ENCODE measurements at places on chromosomes 3 and 15.

GRCh38 chr3:62229908-62230307 is 143.4 kb downstream of the FEZF2 start:
- no peak for DNase-seq

DNA sequence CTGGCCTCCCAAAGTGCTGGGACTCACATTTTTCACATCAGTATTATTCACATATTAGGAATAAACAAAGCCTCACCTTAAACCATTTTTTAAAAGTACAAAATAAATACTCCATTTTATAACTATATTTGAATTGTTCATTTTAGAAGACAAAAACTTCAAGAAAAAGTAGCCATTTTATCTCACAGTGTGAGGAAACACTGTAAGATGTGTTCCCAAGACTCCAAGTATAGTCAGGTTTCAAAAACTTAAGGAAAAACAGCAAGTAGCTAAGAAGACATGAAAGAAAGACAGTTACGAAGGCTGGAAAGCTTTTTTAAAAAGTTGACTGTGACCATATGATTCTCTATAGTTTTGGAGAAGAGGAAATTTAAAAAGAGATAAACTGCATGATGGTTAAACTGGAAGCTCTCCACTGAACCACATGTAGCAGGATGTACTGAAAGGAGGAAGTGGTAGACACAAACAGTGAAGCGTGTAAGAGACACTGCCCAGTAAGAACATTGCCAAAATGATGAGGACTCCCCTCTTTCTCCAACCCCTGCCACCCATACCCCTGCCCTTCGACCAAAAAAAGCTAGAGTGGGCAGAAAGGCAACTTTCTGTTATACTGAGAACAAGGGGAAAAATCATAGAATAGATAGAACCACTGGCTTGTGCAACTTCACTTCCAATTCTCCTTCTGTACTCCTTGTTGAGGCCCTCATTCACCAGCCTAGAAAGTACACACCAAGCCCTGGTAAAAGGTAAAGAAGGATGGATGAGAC is 6.2 kb upstream of the TMF1 start:
- DNase-seq, result no peak

DNA sequence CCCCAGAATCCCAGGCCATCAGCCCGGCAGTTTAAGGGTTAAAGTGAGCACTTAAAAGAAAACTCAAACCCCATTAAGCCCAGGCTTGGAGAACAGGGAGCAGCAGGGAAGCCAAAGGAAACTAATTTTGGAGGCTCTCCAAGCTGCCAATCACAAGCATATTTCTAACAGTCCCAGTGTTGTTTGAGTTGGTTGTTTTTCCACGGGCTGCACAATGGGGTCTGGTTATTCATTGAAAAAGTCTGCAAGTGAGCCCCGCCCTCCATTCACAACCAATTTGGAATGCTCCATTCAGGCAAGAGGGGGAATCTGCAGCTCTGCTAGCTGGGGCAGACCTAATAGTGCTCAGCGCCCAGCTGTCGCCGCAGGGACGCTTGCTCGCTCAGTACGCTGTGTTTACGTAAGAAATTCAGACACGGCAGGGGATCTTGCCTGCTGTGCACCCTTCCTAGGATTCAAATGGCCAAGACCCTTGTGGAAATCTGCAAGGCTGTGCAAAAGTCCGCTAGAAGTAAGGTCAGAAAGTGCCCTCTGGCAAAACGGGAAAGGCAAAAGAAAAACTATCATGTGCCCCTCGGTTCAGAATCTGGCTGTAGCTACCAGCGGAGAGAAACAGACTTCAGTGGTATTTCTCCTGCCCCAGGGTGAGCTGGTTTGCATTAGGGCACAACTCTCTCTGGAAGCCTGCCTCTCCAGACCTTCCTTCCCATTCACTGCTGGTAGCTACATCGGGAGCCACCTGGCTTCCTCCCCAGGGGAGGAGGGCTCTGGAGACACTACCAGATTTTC is 11.0 kb downstream of the ETV5 start:
- DNase-seq, result no peak

- no peak for DNase-seq
Measured at GRCh38 chr3:194871864-194872668, 186.4 kb downstream of the FAM43A start.

DNA sequence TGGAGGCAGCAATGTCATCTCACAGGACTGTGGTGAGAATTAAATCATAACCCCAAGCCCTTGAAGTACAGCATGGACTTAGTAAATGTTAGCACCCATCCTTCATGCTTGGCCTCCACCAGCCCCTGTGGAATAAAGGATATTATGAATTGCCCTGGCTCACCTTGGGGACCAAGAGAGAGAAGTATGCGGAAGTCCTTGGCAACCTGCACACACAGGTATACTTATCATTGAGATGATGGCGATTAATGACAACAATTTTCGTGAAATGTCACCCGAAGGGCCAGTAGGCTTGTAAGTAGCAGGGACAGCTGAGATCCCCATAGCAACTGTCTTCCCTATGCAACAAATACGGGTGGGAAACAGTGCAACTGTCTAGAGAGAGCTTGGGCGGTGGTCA is 102.0 kb downstream of the FAM43A start:
- DNase-seq, result no peak

GRCh38 chr3:153245661-153246060 is 83.6 kb downstream of the RAP2B start:
- DNase-seq, result no peak

All from GM12891 (cell line).